Right lobe of liver (tissue), 6 donors: ENCODE measurements at places on chromosomes 5 and 9. TPM values are rescaled to one million over a fixed set of nuclear protein-coding genes. Genes with fewer than 3 reads are reported as not detected.

GRCh38 chr9:95494022-95494415 lies 22.8 kb downstream of the PTCH1 start:
- H3K4me1 ChIP-seq: no peaks in the 10 kb centered on the region
- no peak for DNase-seq
- no peaks in the 10 kb centered on the region for H3K27me3 ChIP-seq
- H3K27ac ChIP-seq: no peak overlapping the region
- H3K36me3 ChIP-seq: no peaks in the 10 kb centered on the region

DNA sequence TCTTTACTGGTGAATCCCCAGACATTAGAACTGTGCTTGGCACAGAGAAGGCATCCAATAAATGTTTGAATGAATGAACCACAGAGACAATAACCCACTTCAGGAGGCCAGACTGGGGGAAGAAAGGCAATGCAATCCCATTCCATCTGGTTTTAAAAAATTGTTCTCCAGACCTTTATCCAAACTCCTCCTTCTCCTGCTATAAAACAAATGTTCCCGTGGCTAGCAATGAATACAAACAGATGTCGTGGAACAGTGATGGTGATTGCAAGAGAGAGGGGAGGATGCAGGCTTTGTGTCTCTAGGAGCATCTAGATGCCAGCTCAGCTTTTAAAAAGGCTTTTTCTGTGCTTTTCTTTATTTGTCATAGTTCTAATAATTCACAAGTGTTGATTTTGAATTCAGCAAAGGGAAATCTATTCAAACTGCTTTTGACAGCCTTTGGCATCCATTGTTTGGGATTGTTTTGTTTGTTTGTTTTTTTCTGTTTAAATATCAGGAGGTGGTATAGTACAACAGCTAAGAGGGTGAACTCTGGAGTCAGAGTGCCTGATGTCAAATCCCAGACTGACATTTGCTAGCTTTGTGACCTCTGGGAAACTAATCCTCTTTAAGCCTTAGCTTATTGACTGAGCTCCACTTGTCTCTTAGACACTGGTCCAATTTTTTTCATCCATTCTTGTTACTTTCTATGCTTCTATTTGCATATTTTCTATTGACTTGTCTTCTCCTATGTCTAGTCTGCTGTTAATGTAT lies 59.1 kb downstream of the TNFSF15 start:
- H3K4me3 ChIP-seq: no peak overlapping the region
- H3K4me1 ChIP-seq: no peaks in the 10 kb centered on the region

DNA sequence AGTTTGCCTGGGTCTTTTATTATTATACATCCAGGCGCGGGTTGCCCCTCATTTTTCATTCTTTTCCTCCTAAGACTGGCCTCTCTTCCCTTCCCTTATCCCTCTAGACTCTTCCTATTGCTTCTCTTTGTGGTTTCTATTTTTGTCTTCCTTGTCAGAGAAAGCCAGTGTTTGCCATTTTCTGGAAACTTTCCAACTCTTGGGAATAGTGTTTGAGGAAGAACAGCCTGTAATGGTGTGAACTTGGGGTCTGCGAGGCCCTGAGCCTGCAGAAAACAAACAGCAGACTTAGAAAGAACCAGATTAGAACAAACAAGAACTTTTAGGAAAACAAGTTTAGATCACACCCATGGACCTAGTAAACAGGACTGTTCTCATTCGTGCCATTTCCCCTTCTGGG lies 15.5 kb downstream of the PRKACG start:
- no peak overlapping the region for H3K4me3 ChIP-seq
- no peaks in the 10 kb centered on the region for H3K27me3 ChIP-seq
- H3K27ac ChIP-seq: no peak overlapping the region
- DNase-seq: no peak
- H3K4me1 ChIP-seq: no peaks in the 10 kb centered on the region

DNA sequence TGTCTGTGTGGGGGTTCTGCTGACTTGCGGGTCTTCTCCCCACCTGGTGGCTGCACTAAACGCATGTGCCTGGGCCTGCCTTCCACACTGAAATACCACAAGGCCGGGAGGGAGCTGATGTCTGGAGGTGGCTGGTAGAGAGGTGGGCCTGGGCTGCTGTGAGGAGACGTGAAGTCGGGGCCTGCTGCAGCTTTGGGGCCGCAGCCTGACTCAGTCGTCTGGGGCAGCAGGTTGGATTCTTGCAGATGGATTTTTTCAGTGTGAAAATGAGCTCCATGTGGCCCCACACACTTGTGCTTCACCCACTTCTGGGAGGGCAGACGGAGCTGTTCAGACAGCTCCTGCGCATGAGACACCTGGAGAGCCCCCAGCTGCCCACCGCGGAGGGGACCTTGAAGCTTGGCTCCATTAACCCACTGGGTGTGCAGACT lies 29.3 kb downstream of the COL5A1 start:
- H3K27ac ChIP-seq: no peak overlapping the region
- DNase-seq: peak; percentile 7
- H3K4me1 ChIP-seq: no peaks in the 10 kb centered on the region
- H3K36me3 ChIP-seq: no peaks in the 10 kb centered on the region
- no peaks in the 10 kb centered on the region for H3K27me3 ChIP-seq

The ANKRD31 gene
- total RNA-seq: 0.04 TPM

The MSH3 gene
- 10.1 TPM for total RNA-seq

DNA sequence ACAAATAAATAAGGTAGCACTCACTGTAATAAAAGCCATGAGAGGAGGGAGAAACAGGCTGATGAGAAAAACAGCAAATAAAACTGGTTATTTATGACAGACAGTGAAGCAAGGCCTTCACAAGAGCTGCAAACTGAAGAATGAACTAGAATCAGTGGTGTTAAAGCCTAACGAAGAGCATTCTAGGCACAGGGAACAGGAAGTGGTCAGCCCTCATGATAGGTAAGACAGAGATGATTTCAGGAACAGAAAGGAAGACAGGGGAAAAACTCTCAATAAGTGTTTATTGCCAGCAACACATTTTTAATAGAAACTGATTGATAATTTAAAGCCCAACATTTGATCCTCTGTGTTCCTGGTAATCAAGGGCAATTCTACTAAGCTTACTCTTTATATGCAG lies 124.5 kb downstream of the EDIL3 start:
- no peaks in the 10 kb centered on the region for H3K36me3 ChIP-seq
- H3K4me3 ChIP-seq: no peak overlapping the region
- no peak for DNase-seq
- H3K27me3 ChIP-seq: no peaks in the 10 kb centered on the region

DNA sequence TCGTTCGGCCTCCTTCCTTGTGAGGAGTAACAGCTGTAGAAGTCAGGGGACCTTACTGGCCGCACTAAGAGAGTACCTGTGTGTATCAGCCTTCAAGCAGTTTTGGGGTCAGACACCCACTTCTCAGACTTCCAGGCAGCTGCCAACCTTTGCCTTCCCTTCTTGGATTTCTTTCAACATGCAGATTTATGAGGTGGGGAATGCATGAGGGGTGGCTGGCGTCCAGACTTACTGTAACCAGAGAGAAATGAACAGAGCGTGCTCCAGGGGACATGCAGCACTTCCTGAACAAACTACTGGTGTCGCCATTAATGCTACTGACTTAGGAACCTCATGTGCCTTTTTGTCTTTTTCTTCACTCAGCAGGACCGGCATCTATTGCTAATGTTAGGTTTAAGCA lies 46.7 kb downstream of the INSYN2B start:
- no peaks in the 10 kb centered on the region for H3K4me1 ChIP-seq
- no peak overlapping the region for H3K27ac ChIP-seq
- no peak overlapping the region for H3K4me3 ChIP-seq
- DNase-seq: no peak

The FRMPD1 gene
- total RNA-seq: 0.35 TPM

The FIBCD1 gene
- not detected for total RNA-seq

DNA sequence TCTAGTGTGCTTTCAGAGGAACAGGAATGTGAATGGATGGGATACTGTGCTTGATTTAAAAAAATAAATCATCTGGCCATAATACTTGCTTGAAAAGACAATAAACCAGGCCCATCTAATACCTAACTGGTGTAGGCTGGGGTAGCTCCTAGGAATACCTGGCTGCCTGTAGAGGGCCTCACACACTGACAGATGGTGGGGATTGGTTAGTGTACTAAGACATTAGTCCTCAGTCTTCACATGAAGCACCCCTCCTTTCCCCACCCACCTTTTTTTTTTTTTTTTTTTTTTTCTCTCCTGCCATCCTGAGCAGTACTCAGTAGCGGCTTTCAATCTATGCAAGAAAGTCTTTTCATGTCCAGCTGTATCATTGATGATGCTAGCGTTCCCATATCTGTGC lies 130.5 kb downstream of the ADGRV1 start:
- no peak for DNase-seq
- no peaks in the 10 kb centered on the region for H3K27me3 ChIP-seq
- H3K4me3 ChIP-seq: no peak overlapping the region
- H3K36me3 ChIP-seq: no peaks in the 10 kb centered on the region

The FGF1 gene
- 0.31 TPM for total RNA-seq

GRCh38 chr9:114588210-114588609 lies 641 bp downstream of the ATP6V1G1 start:
- H3K4me3 ChIP-seq: peak overlapping the region; percentile 87
- no peaks in the 10 kb centered on the region for H3K27me3 ChIP-seq
- H3K4me1 ChIP-seq: peaks cover 5% of the 10 kb centered on the region
- no peaks in the 10 kb centered on the region for H3K36me3 ChIP-seq
- DNase-seq: no peak

DNA sequence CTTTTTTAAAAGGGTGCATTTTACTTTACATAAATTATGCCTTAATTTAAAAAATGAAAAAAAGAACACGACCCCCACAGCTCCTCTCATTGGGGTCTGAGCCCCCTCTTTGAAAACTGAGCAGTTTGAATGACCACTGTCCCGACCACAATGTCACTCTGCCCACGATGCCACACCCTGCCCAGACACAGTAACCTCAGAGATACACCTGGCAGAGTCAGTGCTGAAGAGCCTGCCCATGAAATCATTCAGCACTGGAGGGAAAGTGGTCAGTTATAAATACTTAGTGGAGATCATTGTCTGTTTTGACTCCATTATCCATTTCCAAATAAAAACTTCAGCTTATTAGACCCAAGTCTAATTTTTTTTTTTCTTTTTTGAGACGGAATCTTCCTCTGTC lies 49.3 kb downstream of the DNAJC21 start:
- H3K4me1 ChIP-seq: no peaks in the 10 kb centered on the region
- no peaks in the 10 kb centered on the region for H3K27me3 ChIP-seq
- no peak overlapping the region for H3K27ac ChIP-seq
- no peak overlapping the region for H3K4me3 ChIP-seq
- DNase-seq: no peak

The PNPLA7 gene
- total RNA-seq: 15.6 TPM

- H3K36me3 ChIP-seq: peaks cover 22% of the 10 kb centered on the region
- H3K27me3 ChIP-seq: no peaks in the 10 kb centered on the region
- peaks cover 48% of the 10 kb centered on the region for H3K4me1 ChIP-seq
- no peak for DNase-seq
- H3K27ac ChIP-seq: peak overlapping the region; percentile 17
Observed at GRCh38 chr5:151026088-151026487, 5.7 kb downstream of the GPX3 start.

DNA sequence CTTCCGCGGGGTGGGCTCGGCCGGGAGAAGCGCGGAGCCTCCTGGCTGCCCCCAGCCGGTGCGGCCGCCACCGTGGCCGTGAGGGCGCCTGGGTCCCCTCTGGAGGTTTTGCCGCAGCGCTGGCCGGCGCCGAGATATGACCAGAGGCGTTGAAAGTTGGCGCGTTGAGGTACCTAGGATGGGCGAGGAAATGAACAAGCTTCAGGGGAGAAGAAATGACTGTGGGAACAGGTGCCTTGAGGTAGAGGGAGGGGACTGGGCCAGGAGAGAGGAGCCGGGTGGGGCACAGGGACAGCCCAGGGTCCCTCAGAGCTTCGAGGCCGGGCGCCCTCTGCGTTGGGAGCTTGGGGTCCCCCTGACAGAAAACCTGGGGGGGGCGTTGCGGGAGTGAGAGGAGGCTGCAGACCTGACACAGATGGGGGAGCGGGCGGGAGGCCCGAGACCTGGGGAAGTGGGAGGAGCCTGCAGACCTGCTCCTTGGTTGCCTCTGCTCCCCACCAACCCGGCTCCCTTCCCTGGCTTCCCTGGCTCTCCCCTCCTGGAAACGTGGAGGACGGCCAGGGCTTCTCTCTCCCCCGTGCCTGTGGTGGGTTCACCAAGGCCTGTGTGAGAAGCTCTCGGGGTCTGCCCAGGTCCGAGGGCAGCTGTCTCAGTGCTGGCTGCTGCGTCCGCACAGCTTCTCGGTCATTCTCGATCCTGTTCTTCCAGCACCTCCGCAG lies 14.2 kb downstream of the RABL6 start:
- DNase-seq: no peak
- no peak overlapping the region for H3K27ac ChIP-seq
- H3K4me1 ChIP-seq: no peaks in the 10 kb centered on the region
- H3K36me3 ChIP-seq: no peaks in the 10 kb centered on the region
- peak overlapping the region; percentile 9 for H3K4me3 ChIP-seq
- H3K27me3 ChIP-seq: no peaks in the 10 kb centered on the region

GRCh38 chr5:14914623-14915260 lies 43.2 kb upstream of the ANKH start:
- no peaks in the 10 kb centered on the region for H3K4me1 ChIP-seq
- no peak overlapping the region for H3K4me3 ChIP-seq
- no peaks in the 10 kb centered on the region for H3K36me3 ChIP-seq

- no peak overlapping the region for H3K27ac ChIP-seq
- no peaks in the 10 kb centered on the region for H3K4me1 ChIP-seq
- no peaks in the 10 kb centered on the region for H3K36me3 ChIP-seq
- H3K27me3 ChIP-seq: no peaks in the 10 kb centered on the region
- no peak for DNase-seq
Observed at GRCh38 chr5:3010953-3011763, 259.7 kb upstream of the IRX2 start.

GRCh38 chr5:63648376-63648775 lies 313.9 kb downstream of the HTR1A start:
- H3K4me1 ChIP-seq: no peaks in the 10 kb centered on the region
- H3K36me3 ChIP-seq: no peaks in the 10 kb centered on the region
- H3K27ac ChIP-seq: no peak overlapping the region
- no peak overlapping the region for H3K4me3 ChIP-seq

The SPINK9 gene
- not detected for total RNA-seq

The DDX4 gene
- not detected for total RNA-seq

The WWC1 gene
- total RNA-seq: 15.5 TPM

The IGFBPL1 gene
- total RNA-seq: 1.4 TPM

DNA sequence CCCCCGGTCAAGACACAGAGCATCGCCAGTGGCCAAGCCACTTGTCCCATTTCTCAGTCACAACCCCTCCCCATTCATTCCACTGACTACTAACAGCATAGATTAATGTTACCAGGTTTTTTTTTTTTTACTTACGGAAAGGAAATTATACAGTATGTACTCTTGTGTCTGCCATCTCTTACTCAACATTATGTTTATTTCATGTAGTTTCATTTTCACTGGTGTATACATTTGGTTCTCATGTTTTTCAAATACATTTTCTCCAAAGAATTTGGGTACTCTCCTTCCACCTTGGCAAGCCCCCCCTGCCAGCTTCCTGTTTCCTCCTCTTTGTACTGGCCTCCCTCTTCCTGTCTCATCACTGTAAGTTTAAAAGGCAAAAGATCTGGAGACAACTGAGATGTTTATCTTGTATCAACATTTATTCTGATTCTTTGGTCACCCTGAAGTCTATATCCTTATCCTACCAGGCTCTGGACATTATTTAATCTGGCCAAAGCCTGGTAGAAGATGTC lies 207.3 kb downstream of the SAXO1 start:
- H3K4me3 ChIP-seq: no peak overlapping the region
- no peaks in the 10 kb centered on the region for H3K27me3 ChIP-seq
- H3K4me1 ChIP-seq: no peaks in the 10 kb centered on the region
- H3K36me3 ChIP-seq: no peaks in the 10 kb centered on the region
